Kidney (tissue), 22 donors: ENCODE measurements at places on chromosomes 12 and 14.

DNA sequence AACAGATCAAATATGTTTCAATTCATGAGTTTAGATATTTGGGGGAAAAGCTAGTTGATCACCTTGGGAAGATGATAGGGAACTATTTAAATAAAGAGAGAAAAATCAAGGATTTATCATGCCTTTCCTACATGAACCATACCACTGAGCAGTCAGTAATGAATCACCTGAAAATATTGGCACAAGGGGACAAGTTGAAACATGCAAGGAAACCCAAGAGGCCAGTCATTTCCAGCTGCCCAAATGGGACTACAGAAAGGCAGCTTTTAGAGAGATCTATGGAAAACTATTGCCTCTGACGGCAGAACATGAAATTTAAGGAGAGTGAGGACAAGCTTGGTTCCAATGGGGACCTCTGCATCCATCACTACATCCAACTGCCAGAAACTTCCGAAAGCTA is 14.1 kb upstream of the ETV6 start:
- DNase-seq: no peak

DNA sequence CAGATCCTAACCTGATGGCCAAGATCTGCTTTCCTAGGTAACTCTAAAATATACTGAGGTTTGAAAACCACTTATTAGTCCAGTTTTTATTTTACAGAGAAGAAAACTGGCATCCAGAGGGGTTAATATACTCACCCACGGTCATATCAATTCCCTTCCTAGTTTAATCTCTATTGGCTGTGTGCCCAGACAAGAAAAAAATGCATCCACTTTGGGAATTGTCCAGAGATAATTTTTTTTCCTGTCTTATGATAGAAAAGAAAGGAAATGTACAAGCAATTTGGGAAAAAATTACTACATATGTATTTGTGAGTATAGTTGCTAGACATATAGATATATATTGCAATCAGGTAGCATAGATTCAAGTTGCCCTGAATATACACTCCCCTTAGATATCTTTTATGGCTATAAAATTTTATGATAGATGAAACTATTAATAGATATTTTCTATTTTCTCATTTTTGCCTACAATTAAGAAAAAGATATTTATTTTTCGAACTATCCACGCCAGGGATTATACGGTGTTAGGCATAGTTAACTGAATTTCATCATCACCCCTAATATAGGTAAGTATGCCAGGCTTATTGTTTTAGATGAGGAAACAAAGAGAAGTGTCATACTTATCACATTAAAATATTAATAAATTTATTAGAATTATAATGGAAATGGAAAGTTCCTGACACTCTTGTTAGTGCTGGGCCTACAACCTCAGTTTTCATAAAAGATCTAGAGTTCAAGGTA is 100.5 kb upstream of the SLC38A2 start:
- DNase-seq: peak; percentile 64

GRCh38 chr12:47995981-47996401 is 8.3 kb downstream of the COL2A1 start:
- no peak for DNase-seq

- peak; percentile 50 for DNase-seq
Observed at GRCh38 chr14:100287202-100287997, 18.8 kb downstream of the SLC25A29 start.

GRCh38 chr12:108973629-108974152 is 47.2 kb downstream of the SVOP start:
- no peak for DNase-seq
